Right ventricle myocardium superior (tissue), 1 donor: ENCODE measurements at places on chromosomes 16 and 17. TPM values are rescaled to one million over a fixed set of nuclear protein-coding genes. Genes with fewer than 3 reads are reported as not detected.

Gene EPOP
- 0.46 TPM for total RNA-seq

DNA sequence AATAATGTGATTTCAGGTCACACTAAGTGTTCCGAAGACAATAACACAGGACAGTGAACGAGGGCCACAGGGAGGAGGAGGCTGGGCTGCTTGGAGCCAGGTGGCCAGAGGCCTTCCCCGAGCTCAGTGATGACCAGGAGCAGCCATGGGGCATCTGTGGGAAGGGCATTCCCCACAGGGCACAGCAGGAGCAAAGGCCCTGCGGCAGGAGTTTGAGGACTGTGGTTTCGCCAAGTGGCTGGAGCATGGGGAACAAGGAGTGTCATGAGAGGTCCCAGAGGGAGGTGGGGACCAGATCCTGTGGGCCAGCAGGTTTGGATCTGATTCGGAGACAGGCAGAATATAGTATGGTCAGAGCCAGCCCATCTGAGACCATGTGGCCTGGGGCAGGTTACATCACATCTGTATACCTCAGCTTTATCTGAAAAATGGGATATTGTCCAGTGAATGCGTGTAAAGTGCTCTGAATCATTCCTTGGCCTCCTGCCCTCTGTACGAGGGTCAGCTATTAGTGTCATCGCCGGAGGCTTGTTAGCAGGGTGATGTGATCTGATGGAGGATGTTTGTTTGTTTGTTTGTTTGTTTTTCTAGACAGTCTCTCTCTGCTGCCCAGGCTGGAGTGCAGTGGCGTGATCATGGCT, 176.8 kb downstream of the KATNIP start:
- no peak for DNase-seq

- peak; percentile 75 for DNase-seq
These were observed 9.1 kb downstream of the FLCN start for GRCh38 chr17:17227608-17228520.

Gene JUP
- total RNA-seq, result 195 TPM

- peak; percentile 43 for DNase-seq
These were observed 19.4 kb downstream of the CLUH start for GRCh38 chr17:2691965-2692780.

DNA sequence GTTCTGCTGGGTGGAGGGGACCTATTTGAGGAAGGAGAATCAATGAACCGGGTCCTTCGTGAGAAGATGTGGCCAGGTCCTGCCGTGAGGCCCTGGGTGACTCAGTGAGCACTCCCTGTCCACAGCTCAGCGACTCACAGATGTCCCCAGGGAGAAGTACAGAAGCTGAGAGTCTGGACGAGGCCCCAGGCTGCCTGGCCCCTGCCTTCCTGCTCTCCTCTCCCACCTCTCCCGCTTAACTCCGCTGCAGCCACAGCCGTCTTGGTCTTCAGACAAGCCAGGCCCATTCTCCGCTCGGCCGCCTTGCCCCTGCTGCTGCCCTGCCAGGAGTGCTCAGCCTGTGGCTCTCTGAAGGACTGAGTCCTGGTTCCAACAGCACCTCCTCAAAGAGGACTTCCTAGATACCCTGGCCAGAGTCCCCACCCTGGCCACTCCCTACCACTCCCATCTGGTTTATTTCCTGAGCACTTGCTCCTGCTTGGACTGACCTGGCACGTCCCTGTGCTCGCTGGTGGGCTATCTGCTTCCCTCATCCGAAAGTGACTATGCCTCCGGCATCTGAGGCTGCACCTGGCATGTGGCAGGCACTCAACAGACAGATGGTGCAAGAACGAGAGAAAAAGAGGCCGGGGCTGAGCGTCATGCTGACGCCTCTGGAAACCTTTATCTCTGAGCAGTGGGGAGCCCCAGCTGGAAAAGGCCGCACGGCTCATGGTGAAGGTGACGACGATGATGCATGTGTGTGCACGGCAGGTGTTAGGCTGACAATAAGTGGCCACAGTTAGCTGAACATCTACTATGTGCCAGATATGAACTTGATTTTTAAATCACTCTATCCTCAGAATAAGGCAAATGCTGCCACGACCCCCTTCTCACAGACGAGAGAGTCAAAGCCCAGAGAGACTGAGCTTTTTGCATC, 9.2 kb upstream of the TNFRSF13B start:
- no peak for DNase-seq

- DNase-seq, result no peak
These were observed 37.1 kb downstream of the TNFRSF13B start for GRCh38 chr17:16934836-16935235.

DNA sequence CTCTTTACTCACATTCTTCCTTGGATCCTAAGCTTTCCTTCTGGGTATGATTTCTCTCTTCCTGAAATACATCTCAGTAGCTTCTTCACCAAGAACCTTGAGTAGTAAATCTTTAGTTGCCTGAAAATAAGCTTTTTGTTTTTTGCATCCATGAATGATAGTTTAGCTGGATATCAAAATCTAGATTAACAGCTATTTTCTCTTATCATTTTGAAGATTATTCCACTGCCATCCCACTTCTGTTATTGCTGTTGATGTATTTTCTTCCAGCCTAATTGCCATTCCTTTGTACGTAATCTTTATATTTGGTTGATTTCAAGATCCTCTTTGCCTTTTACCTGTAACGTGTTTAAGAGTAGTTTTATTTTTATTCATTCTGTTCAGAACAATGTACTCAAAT, 7.6 kb upstream of the FBXO39 start:
- no peak for DNase-seq

GRCh38 chr17:14038206-14038605, 31.1 kb upstream of the COX10 start:
- DNase-seq, result no peak
